ENCODE measurements at places on chromosomes 4 and X.
A peak's percentile ranks its signal among the peaks of the same experiment; 100 is the strongest.

GRCh38 chrX:153800177-153800722, 5.8 kb downstream of the SSR4 start:
- no peak for DNase-seq

GRCh38 chr4:169484485-169484884, 127.9 kb downstream of the NEK1 start:
- no peak for DNase-seq

DNA sequence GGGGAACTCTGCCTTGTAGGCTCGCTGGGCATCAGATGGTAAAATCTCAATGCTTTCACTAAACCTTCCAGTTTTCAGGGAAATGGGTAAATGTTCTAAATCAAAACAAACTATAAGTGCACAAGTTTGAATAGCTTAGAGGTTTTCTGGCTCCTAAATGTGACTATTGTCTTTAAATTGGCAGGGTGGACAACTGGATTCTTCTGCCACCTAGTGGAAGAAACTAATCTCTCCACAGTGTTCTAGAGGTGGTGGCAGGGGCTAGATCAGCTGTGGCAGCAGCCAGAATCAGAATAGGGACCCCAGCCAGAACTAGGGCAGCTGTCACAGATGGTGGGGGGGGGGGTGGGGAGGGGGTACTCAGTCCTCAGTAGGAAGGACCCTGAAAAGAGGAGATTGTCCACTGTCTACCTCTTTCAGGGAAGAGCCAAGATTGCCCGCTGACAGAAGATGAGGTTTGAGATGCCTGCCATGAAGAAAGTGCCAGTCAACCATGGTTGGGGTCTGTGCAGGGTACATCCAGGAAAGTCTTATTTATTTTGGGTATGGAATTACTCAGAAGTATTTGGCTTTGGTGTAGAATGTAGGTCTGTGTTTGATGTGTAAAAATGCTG, 201.4 kb downstream of the CCNG2 start:
- no peak for DNase-seq

GRCh38 chr4:127469542-127469941, 163.2 kb upstream of the INTU start:
- DNase-seq, result no peak

DNA sequence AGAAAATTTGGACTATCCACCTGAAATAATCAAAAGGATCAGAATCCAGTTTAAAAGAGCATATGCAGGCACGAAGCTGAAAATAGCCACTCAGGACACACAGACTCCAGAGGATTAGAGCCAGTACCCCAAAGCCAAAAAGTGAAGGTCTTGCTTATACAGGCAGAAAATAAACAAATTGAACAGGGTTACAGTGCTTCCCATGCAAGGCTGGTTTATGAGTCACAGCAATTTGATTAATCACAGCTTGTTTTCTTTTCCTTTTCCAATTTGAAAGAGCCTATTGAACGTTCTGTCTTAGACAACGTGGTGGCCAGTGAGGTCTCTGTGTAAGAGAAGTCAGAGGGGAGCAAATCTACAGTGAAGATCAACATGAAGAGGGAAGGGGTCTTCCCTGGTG, 10.2 kb downstream of the HGFAC start:
- DNase-seq, result no peak

GRCh38 chr4:147548256-147548655, 67.4 kb downstream of the EDNRA start:
- no peak for DNase-seq

GRCh38 chr4:74734995-74735394, 59.3 kb downstream of the BTC start:
- no peak for DNase-seq

DNA sequence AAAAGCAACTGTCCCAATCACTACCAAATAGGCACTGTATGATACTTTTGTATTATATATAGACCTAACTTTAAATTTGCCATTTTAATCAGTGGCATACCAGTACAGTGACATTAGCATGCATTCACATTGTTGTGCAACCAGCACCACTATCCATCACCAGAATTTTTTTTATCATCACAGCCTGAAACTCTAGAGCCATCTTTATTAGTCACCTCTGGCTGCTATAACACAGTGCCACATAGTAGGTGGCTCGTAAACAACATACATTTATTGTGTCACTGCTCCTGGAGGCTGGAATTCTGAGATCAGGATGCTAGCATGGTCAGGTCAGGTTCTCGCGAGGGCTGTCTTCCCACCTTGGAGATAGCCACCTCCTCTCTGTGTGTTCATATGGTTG, 188.4 kb upstream of the GALNT7 start:
- no peak for DNase-seq

DNA sequence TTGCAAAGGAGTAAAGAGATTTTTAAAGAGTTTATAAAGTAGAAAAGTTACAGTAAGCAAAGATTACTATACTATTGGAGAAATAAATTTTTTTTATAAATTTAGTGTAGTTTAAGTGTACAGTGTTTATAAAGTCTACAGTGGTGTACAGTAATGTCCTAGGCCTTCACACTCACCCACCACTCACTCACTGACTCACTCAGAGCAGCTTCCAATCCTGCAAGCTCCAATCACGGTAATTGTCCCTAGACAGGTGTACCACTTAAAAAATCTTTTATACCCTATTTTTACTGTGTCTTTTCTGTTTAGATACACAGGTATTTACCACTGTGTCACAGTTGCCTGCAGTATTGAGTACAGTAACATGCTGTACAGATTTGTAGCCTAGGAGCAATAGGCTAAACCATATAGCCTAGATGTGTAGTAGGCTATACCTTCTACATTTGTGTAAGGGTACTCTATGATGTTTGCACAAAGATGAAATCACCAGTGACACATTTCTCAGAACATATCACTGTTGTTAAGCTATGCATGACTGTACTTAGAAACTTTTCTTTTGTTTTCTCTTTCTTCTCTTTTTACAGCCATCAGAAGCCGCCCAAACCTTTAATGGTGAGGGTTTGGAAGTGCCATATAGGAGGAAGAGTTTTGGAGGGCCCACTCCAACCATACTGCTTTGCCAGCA, 11.8 kb upstream of the SH3RF1 start:
- DNase-seq, result no peak

GRCh38 chr4:2363056-2363721, 55.3 kb downstream of the ZFYVE28 start:
- DNase-seq, result no peak

DNA sequence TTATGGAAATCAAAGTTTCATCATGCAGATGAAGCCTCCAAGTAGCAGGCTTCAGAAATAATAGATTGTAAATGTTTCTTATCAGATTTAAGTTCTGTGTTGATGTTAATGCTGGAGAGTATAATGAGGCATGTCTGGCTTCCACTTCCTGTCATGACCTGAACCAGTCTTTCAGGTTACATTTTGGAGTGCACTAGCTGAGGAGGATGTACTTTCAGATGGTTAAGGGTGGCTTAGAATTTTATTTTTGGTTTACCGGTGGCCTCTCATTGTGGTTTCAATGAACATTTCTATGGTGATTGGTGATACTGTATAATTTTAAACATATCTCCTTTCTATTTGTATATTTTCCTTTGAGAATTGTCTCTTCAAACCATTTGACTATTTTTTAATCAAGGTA, 890.4 kb downstream of the SH3BGRL start:
- DNase-seq, result peak; percentile 1

GRCh38 chr4:158624889-158625478, 46.7 kb downstream of the C4orf46 start:
- no peak for DNase-seq

GRCh38 chr4:15015170-15015569, 12.9 kb downstream of the CPEB2 start:
- DNase-seq, result no peak

- DNase-seq, result no peak
These were observed 344 bp downstream of the TMPRSS11D start for GRCh38 chr4:67883458-67883857.

- no peak for DNase-seq
These were observed 70.3 kb downstream of the CRMP1 start for GRCh38 chr4:5822619-5823018.

- no peak for DNase-seq
These were observed 126.6 kb downstream of the NPNT start for GRCh38 chr4:106021737-106022410.

DNA sequence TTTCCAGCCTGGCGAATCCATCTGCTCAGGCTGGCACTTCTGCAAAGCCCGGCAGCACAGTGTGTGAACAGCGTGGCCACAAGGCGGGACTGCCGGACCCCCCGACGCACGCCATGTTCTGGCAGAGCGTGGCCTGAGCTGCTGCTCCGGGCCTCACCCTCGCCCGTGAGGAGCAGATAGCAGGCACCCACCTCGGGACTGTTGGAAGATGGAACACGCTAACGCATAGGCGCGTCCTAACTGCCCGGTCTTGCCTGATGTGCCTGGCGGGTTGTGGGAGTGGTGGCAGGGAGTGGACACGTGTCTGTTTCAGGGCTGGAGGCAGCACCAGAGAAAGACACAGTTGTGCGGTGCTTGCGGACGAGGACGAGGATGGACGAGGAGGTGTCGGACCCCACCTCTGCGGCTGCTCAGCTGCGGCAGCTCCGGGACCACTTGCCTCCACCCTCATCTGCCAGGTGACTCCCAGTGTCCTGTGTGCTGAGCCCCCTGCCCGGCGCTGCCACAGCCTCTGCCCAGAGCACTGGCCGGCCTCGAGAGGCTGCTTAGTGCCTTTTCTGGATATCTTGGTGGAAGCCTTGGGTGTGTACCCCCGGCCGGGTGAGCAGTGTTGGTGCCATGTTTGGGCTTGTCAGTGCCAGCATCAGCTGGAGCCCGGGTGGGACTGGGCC, 28.2 kb downstream of the UVSSA start:
- no peak for DNase-seq

- no peak for DNase-seq
These were observed 103.4 kb downstream of the PDE5A start for GRCh38 chr4:119525005-119525749.

- DNase-seq, result no peak
These were observed 27.4 kb downstream of the FAM149A start for GRCh38 chr4:186131935-186132334.

GRCh38 chr4:37603711-37604110, 82.5 kb downstream of the RELL1 start:
- DNase-seq, result no peak

DNA sequence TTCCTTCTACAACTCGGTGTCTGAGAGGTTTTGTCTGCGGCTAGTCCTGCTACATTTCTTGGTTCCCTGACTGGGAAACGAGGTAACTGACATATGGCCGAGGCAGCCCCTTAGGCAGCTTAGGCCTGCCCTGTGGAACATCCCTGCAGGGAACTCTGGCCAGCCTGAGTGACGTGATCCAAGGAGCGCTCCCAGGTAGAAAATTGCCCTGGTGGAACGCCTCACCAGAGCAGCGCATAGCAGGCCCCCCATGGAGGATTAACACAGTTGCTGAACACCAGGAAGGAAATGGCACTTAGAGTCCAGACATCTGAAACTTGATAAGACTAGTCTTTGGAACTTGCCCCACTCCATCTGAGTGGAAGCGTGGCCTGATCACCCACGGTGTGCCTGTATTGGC, 837.4 kb upstream of the NDST4 start:
- DNase-seq, result no peak

DNA sequence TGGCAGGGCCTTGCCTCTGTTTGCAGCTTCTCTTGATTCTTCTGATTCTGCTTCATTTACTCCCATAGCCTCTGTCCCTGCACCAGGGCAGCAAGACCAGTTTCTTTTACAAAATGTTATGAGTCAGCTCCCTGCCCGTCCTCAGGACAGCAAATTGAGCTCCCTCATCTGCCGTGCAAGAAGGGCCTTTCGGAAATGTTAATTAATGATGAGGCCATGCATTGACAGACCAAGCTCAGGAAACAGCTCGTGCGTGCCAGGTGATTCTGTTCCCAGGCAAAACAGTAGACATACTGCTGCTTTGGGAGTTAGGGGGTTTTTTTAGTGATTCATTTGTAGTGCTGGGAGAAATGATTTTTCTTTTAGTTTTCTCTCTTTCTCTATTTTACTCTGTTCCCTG, 231.7 kb downstream of the FBXW7 start:
- no peak for DNase-seq

DNA sequence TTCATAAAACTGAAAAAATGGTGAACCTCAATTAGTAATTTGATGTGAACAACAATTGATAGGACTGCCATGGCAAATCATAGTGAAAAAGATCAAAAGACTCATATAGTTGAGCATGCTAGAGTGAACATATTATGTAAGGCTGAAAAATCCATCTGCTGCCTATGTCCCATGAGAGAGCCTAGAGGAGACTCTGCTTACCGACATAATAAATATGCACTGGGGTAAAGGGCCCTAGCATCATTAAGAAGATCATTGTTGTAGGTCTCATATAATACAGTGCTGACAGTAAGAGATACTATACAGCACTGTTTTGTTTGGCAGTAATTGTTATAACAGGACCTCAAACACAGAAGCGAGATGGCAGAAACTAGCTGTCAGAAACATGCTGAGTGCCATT, 229.0 kb downstream of the PABPC4L start:
- DNase-seq, result no peak

- DNase-seq, result no peak
These were observed 50.2 kb upstream of the MAP9 start for GRCh38 chr4:155426953-155427352.

DNA sequence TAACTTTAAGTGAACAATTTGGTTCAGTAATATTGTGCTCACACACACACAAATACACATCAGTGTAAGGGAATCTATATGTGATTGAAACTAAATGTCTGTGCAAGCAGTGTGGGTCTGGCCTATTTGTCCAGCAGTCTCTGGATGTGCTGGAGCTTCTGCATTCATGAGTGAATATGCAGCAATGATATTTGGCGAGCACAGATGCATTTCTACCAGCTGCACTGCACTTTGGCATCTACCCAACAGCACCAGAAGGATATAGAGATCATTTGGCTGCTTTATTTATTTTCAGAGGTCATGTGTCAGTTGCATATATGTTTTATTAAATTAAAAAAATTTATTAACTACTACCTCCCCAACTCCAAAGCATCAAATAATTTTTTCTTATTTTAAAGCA, 613.4 kb upstream of the NR3C2 start:
- DNase-seq, result no peak

DNA sequence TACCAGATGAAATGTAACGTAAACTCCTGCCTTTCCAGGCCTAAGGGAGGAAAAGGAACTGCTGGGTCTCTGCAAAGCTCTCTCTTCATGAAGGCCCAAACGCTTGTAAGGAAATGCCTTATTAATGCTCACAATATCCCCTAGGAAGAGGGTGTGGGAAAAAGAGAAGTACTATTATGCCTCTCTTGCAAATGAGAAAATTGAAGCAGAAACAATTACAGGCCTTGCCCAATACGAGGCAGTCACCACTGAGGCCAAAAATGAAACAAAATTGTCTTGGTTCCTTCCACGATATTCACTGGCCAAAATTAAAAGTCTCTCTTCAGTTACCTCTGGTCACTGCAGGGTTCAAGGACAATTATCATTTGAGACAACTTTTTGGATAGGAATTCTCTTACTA, 3.2 kb downstream of the SCARB2 start:
- no peak for DNase-seq

GRCh38 chr4:143336781-143337599, at the start of gene GAB1:
GAB1 (plus strand) TSS chr4:143336876; CDS start chr4:143337189, 313 bp downstream.
- no peak for DNase-seq

GRCh38 chrX:8653956-8654355, 78.0 kb downstream of the ANOS1 start:
- no peak for DNase-seq

DNA sequence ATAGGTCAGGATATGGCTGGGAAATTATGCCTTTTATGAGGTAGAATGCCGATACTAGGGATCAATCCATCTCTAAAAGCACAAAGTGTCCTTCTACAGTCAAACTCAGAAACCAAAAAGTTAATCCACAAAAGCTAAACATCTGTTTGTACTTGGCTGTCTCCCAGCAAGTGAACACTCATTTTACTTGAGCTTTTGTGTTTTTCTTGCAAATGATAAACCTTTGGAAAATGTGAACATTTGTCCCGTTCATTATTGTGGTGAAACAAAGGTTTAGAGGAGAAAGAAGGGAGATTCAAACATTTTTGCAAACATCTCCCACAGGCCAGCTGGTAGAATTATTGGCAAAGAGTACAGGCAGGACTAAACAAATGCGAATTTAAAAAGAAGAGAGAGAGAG, 300.6 kb upstream of the SPANXN1 start:
- no peak for DNase-seq
